Cardiac muscle cell (in vitro differentiated cells and primary cell): ENCODE measurements at places on chromosomes 7 and 10.

DNA sequence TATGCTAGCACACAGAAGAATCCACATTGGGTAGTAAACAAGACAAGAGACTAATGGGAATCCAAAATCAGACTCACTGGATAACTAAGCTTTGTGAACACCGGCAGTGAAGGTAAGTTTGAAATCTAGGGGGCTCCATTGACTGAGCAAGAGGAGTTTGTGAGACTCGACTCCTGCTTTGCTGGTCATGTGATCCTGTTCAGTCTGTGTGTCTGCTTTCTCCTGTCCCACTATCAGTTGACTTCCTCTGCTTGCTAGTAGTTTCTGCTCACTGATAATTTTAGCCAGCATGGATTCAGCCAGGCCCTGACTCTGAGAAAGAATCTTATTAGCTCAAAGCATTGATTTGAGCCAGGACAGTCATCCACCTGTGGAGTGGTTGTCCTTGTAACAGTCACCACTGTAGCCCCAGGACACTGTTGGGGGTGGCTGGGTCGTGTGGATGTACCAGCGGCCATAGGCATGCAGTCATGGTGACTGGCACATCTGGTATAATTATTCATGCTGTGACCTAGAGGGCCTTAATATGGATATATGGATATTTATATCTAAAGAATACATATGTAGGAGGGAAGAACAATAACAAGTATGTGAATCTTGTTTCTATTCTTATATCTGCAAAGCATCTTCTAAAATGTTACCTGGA lies 44.4 kb downstream of the DNAH11 start:
- DNase-seq, result no peak

GRCh38 chr10:24707445-24707844 lies 16.2 kb downstream of the ARHGAP21 start:
- DNase-seq, result no peak

DNA sequence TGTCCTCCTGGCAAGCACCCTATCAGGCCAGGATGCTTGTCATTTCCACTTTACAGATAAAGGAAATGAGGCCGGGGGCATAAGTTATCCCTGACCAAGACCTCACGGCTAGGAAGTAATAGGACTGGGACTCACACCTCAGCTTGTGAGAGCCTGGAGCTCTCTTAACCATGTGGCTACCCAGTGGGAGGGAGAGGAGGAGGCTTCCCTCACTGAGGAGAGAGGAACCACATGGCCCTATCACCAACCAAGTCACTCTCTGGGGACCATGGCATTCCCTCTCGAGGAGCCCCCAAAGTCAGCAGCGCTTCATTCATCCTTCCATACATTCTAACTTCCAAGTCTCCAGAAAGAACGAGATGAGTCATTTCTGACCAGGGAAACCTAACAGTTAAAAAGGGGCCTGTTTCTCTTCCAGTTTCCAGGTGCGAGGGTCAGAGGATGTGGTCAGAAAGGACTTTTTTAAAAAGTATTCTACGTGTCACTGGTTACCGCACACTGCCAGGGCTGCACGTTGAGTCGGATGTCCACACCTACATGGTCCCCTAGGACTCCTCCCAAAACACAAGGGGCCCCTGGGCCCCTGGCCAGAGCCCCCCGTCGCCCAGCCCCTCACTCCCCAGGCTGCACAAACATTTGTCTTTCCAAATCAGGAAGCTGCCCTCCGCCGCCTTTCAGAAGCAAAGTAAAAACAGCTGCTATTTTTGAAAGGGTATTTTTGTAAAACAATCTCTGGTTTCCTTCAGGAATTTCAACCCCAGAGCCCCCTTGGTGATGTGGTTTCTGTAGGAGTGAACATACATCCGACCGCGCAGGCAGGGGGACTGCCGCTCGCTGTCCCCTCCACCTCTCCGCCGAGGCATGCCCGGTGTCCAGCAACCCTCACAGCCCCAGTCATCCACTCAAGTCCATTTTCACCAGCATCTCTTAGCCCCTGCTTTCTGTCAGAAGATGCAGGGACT lies 128.2 kb upstream of the CHST15 start:
- peak; percentile 59 for DNase-seq

- DNase-seq, result no peak
Measured at GRCh38 chr7:37410305-37411229, 38.1 kb downstream of the ELMO1 start.

DNA sequence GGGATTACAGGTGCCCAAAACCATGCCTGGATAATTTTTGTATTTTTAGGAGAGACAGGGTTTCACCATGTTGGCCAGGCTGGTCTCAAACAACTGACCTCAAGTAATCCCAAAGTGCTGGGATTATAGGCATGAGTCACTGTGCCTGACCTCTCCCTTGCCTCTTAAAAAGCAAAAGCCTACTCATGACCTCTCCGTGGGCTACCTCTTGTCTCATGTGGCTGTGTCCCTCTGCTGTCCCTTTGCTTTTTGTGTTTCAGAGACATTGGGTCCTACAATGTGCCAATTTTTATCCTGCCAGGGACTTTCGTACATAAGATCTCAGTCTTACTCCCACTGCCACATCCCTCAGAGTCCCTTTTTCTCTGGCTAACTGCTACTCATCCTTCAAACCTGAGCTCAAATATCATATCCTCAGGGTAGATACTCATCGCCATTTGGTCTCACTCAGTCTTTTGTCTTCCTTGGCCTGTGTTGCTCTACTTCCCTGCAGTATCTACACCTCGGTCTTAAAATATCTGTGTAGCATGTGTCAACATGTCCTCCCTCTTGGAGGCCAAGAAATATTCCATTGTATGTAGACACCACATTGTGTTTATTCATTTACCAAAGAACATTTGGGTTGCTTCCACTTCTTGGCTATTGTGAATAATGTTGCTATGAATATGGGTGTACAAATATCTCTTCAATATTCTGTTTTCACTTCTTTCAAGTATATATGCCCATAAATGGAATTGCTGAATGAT lies 465.0 kb upstream of the KLF6 start:
- DNase-seq, result no peak

DNA sequence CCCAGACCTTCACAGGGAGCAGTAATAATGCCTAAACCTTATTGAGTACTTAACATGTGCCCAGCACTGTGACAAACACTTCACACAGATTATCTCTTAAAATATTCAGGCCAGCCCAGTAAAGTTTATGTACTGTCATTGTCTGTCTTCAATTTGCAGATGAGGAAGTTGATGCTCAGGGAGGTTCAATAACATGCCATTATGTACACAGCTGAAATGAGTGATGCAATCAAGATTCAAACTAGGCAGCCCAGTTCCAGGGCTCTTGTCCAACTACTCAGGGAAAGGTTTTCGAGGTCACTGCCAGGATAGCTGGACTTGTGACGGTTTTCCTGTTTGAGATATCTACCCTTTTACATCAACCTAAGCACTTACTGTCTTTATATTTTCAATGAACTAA lies 56.1 kb downstream of the AUTS2 start:
- DNase-seq, result peak; percentile 61

GRCh38 chr7:71354716-71355115 lies 222.8 kb downstream of the GALNT17 start:
- DNase-seq, result no peak

DNA sequence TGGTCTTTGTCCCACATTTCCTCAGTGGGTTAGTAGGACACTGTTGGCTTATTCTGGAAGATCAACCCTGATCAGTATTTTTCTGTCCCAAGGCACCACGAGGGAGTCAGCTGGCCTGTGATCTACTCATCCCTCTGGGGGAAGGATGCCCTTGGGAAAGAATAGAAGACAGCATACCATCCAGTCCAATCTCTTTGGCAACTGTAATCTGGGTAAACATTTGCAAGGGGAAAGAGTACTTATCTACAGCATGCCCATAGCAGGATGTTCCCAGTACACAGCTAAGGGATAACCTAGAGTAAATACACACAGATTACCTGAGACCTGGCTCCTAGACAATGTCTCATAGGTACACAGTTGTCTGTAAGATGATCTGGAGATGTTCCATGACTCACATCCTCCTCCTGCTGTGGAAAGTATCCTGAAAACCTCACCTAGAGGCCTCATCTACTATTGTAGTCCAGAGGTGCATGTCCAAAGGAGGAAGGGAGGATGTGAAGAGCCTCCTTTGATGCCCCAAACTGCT lies 134.3 kb upstream of the VWC2 start:
- no peak for DNase-seq

DNA sequence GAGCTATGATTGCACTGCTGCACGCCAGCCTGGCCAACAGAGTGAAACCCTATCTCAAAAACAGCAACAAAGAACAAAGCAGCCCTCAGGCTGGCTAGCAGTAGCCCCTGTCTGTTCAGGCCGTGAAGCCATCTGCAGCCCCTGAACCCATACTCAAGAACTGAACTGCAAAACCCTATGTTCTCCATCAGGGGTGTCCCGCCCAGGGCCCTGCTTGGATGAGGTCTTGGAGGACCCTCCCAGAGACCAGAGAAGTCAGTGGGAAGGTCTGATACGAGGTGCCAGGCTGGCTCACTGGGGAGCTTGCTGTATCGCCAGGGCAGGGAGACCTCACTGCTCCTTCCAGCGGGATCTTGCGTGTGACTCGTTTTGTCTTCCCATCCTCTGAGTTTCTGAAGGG lies 39.3 kb downstream of the RBM17 start:
- no peak for DNase-seq

DNA sequence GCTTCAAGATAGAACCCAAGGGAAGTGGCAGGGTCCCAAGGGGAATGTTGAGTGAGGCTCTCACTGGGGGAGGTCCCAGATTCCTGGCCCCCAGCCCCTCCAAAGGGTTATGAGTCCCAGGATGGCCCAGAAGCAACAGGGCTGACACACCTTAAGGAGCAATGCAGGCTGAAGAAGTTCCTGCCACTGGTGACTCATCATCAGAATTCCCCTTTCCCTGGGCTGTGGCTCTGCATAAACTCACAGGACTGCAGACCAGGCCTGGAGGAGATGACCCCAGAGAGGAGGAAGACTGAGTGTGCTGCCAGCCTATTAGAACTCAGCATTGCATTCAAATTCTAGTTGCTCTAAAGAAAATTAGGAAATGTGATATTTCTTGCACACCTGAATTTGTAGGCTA lies 126.7 kb downstream of the DPP6 start:
- DNase-seq, result no peak

GRCh38 chr10:110368002-110368401 lies 63.3 kb upstream of the SMNDC1 start:
- DNase-seq, result peak; percentile 71

DNA sequence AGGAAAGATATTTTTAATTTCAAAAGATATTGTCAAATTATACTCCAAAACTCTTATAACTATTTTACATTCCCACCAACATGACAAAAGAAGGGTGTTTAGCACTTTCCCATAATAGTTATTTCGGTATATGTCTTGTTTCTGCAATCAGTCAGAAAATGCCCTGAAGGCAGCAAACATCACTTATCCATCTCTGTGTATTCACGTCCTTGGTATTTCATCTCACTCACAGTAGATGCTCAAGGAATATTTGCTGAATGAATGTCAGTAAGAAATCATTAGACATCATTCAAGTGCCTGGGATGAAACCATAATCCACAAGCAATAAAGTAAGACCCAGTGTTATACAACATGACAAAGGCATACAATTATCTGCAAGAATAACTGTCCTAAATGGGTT lies 112.7 kb downstream of the GFRA1 start:
- no peak for DNase-seq

GRCh38 chr7:4715410-4715776 lies 33.3 kb downstream of the FOXK1 start:
- peak; percentile 94 for DNase-seq

DNA sequence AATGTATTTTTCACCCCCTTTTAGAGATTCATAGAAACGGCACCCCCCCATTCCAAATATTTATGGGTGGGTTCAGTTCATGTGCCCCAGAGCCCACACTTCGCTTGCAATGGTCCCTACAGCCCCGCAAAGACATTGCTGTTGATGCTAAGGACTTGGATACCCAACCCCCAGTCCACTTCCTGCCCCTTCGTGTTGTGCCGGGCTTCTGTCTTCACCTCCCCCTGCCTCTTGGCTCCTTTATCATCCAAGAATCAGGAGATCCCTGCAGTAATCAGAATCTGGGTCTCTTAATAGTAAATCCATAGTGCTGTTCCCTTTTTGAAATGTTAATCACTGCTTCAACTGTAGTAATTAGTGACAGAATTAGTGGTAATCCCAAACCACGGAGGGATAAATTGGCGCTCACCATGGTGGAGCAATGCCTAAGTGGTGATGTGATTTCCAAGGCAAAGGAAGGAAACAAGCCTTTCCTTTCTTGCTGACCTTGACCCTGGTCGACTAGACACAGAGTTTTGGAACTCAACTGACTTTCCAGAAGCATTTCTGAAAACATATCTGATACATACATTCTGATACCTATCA lies 67.7 kb downstream of the HK1 start:
- DNase-seq, result no peak

- peak; percentile 31 for DNase-seq
Measured at GRCh38 chr10:110059925-110060324, 52.1 kb downstream of the ADD3 start.
